ENCODE measurements at places on chromosomes 7 and 10.

DNA sequence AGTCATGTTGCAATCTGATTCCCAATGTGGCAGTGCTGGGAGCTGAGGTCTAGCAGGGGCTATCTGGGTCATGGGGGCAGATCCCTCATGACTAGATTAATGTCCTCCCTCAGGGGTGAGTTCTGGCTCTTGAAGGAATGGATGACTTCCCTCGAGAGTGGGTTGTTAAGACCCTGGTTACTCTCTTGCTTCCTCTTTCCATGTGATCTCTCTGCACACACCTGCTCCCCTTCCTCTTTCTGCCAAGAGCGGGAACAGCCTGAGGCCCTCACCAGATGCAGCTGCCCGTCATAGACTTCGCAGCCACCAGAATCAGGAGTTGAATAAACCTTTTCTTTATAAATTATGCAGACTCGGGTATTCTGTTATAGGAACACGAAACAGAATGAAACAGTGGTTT, 37.8 kb downstream of the SFMBT2 start:
- no peak for DNase-seq

DNA sequence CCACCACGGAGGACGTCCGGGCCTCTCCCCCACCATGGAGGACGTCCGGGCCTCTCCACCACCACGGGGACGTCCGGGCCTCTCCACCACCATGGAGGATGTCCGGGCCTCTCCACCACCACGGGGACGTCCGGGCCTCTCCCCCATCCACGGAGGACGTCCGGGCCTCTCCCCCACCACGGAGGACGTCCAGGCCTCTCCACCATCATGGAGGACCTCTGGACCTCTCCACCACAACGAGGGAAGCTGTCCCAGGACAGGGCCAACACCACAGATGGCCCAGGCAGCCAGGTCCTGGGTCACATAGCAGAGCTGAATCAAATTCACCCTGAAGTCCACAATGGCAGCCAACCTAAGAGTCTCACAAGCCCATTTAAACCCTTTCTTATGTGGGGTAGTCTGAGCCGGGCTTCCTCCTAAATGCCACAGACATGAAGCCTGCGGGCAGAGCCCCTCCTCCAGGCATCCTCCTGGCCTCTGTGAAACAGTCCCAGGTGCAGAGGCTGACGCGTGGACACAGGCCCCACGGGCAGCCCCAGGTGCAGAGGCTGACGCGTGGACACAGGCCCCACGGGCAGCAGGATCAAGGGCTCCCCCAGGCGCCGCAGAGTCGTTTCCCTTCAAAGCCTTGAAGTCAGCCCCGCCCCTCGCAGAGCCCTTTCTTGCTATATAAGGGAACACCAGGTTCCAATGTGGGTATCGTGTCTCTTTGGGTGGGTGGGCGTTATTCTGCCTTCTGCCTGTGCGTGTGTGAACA, 47.0 kb downstream of the FOXL3 start:
- no peak for DNase-seq

DNA sequence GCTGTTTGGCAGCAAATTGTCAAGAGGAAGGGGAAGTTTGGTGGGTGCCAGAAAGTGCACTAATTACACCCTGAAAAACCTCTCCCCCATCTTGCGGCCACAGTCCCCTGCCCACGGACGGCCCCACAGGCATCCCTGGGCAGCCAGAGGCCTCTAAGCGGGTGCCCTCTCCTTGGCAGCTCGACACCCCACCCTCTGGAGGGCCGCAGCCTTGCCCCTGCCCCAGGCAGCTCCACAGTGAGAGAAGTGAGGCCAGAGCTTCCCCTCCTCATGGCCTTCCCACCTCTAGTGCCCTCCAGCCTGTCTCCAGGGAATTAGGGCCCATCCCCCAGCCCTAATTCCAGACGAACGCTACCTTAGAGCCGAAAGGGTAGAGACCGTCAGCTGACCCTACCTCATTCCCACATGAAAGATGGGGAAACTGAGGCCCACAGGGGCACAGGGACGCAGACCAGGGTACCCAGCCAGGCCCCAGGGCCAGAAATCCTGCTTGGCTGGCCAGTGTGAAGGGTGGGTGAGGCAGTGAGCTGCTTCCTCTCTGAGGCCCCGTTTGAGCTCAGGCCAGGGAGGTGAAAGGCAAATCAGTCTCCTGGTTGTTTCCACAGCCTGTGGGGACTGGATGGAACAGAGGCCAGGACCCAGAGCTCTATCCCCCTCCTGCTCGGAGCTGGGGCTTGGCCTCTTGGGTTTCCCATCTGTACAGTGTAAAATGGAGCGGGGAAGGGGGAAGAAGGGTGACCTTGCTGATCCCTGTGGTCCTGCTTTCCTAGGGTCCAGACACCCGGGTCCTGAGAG, 10.0 kb downstream of the ZCCHC24 start:
- peak; percentile 46 for DNase-seq

GRCh38 chr7:35389636-35390035, 135.7 kb upstream of the TBX20 start:
- no peak for DNase-seq

- no peak for DNase-seq
Measured at GRCh38 chr10:82551506-82551905, 676.5 kb downstream of the NRG3 start.

- no peak for DNase-seq
Measured at GRCh38 chr10:27717224-27717623, 28.4 kb downstream of the MKX start.

DNA sequence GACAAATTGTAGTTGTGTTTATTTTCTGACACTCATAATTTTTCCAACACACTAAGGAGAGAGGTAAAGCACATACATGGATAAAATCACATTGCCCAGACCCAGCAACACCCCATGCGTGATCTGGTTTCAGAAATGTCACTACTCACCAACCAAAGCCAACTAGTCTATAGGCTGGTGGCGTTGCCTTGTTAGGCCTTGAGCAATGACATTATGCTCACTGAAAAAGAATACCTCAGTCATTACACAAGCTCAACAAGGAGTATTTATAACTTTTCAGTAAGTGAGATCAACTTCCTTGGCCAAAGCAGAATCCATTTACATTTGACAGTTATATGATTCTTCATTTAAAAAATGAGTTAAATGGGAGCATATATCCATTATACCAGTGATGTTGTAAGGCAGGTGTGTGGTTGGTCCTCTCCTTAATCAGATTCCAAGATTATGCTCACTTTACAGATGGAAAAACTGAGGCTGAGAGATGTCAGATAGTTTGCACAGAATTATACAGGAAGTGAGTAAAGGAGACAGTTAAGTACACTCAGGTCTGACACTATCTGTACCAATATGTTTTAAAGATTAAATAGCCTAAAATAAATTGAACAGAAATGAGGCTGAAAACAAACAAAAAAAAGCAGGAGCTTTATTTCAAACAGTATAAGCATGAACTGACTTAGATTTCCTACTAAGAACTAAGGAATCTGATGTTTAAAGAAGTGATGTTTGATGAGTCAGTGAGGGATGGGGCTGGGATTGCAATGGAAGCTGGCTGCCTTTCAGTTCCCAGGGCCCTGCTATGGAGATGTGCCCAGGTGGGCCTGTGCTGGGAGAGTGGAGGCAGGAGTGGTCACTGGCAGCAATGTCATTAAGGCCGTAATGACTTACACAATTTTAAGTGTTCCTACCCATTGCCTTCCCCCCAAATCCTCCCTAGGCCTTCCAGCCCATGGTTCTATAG, 118.3 kb downstream of the RAPGEF5 start:
- no peak for DNase-seq

DNA sequence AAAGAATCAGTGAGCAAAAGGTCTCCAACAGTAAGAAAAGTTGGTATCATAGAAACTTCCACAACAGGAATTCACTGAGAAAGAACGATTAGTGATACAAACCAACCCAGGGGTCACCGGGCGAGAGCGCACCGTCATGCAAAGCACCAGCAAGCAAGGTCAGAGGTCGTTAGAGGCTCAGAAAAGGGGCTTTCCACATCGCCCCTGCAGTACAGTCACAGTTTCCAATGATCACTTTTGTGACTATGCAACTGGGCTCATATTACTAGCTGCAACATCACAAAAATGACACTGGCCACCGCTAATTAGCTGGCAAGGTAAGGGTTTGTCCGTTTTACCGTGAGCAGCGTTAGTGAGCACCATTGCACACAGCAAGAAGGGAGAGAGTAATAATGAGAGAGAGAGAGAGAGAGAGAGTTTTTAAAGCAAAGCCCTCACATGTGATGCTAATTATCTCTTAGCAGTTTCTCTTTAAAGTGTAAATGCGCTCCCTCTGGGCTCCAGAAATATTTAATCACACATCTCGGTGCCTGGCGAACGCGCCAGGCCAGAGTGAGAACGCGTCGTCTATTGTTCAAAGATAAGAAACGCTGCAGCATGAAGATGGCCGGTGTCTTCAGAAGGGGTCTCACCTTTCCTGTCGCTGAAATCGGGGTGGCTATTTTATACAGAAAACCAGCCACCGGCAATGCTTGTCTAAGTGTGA, 237.5 kb downstream of the DNAJB6 start:
- DNase-seq = no peak

Data from muscle of leg (tissue), 16 donors.